Effector CD8-positive, alpha-beta T cell (primary cell): ENCODE measurements at places on chromosomes 4 and X.

GRCh38 chr4:182736207-182736606, 181.0 kb downstream of the DCTD start:
- DNase-seq: no peak

DNA sequence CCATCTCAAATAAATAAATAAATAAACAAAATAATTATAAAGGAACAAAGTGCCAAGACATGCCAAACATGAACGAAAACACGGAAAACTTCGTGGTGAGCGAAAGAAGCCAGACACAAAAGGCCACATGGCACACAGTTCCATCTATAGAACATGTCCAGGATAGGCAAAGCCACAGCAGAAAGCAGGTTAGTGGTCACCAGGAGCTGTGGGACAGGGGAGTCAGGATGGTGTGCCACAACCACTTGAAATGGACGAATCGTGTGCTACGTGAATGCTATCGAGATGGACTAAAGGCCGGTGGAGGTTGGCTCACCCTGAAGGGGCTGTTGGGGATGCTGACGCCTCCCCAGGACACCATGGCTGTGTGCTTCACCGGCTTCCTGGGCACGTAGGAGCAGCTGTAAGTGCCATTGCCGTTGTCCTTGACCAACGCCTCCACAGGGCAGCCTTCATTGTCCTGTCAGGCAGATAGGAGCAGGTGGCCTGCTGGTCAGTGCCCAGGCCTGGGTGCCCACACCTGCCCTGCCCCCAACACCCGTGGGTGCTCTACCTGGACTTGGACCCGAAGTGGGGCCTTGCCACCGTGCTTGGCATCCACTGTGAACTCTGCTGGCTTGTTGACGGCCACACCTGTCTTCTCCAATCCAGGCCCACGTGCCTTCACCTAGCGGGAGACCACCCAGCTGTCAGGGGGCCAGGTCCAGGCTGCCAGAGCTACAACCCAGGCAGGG, 10.6 kb downstream of the FLNA start:
- no peak for DNase-seq

DNA sequence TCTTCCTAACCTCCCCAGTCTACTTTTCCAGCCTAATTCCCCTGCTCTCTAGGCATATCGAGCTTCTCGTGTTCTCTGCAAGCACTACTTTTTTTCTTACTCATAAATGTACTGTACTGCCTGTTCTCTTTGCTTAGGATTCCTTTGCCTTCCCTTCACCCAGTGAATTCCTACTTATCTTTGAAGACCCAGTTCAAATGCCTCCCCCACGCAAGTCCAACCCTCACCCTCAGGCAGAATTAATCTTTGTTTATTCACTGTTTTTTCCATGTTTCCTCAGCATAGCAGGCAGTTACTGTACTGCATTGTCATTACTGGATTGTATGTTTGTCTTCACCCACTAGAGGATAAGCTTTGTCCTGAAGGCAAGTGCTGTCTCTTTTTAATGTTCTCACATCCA, 287.7 kb downstream of the BMPR1B start:
- DNase-seq: no peak

GRCh38 chrX:118654331-118654730, 73.1 kb upstream of the IL13RA1 start:
- no peak for DNase-seq

DNA sequence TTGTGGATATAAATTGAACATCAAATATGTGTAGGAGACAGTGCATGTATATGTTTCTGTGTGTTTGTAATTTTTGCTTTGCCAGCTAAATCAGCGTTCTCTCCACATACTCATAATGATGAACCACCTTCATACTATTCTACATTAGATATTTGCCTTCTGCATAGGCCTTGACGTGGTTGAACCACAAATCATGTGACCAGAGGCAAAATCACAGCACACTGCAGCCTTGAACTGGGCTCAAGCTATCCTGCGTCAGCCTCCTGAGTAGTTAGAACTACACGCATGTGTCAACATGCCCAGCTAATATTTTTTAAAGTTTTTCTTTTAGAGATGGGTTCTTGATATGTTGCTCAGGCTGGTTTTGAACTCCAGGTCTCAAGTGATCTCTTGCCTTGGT, 9.5 kb downstream of the UBQLN2 start:
- no peak for DNase-seq

DNA sequence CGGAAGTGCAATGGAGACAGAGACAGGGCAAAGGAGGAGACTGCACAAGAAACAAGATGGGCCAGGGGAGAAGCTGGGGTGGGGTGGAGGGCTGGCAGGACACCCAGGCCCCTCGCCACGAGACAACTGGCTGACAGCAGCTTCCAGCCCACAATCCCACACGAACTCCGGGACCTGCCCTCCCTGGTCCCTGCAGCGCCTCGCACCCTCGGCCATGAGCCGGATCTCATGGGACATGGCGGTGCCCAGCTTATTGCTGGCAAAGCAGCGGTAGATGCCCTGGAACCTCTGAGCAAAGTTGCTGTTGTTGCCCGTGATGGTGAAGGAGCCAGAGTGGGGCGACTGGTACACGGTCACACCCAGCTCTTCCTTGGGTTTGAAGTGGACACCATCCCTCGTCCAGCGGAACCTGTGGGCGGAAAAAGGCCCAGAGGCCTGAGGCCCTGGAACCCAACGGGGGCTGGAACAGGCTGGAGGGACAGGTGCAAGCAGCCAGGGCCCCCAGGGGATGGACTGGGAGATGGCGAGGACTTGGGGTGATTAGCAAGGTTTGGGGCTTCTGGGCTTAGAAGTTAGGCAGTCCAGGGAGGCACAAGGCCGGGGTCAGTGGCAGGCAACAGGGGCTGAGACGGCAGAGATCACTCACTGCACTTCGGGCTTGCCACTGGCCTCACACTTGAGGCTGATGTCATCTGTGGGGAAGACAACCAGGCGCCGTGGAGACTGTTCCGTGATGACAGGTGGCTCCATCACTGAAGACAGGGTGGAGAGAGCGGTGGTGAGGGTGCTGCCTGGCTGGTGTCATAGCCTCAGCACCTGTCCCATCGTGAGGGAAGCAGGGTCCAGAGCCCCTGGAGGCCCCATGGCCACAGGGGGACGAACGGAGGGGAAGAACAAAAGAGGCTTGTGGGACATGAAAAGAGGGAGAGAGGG, 13.8 kb downstream of the L1CAM start:
- DNase-seq: no peak

- no peak for DNase-seq
Observed at GRCh38 chr4:89299153-89299791, 8.3 kb downstream of the GPRIN3 start.

DNA sequence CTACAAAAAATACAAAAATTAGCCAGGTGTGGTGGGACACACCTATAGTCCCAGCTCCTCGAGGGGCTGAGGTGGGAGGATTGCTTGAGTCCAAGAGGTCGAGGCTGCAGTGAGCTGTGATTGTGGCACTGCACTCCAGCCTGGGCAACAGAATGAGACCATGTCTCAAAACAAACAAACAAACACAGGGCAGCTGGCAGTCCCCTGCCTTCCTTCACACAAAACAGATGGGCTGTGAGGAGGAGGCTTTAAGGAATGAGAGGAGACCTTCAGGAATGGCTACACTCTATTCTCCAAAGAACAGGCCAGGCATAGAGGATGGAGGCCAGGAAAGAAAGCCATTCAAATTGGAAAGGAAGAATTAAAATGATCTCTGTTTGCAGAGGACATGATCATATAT, 65.6 kb upstream of the MAML3 start:
- DNase-seq: no peak

DNA sequence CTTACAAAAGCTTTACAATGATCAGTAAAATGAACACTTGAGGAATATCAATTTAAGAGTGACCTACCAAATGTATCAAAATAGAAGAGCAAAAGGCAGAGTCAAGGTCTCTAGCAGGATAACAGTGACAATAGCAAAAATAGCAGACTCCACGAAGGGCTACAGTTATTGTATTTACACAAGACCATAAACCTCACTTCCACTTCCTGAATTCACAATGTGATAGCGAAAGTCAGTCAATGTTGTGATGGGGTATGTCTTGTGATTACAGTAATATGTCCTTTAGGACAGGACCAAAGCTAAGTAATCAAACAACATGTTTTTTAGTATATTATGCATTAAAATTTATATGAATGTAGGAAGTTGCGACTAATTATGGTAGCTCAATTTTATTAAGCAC, 139.6 kb downstream of the IQCM start:
- DNase-seq: no peak

- DNase-seq: no peak
Observed at GRCh38 chr4:68272860-68273259, 27.4 kb upstream of the TMPRSS11B start.

- no peak for DNase-seq
Observed at GRCh38 chr4:17093481-17093880, 195.0 kb upstream of the LDB2 start.

- DNase-seq: no peak
Observed at GRCh38 chrX:19842542-19842941, 44.9 kb downstream of the SH3KBP1 start.

DNA sequence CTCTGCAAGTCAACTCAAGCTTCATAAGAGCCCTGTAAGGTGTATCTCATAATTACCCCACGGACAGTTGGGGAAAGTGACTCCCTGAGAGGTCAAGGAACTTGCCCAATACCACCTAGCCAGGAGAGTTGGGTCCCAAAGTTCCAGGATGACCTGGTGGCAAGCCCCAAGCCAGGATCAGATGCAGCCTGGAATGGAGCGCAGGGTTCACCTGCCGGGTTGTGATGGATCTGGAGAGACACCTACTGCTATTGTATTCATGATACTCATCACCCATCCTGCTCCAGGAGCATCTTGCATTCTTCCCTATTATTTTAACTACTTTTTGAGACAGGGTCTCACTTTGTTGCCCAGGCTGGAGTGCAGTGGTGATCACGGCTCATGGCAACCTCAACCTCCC, 36.1 kb downstream of the ZBTB49 start:
- DNase-seq: no peak

- DNase-seq: no peak
Observed at GRCh38 chr4:11469650-11470437, 41.1 kb upstream of the HS3ST1 start.

GRCh38 chrX:70908541-70908940, at the start of gene TEX11:
Gene TEX11, minus strand, starts transcription at chrX:70908711. Its CDS starts 922 bp downstream, at chrX:70907789.
- DNase-seq: no peak

DNA sequence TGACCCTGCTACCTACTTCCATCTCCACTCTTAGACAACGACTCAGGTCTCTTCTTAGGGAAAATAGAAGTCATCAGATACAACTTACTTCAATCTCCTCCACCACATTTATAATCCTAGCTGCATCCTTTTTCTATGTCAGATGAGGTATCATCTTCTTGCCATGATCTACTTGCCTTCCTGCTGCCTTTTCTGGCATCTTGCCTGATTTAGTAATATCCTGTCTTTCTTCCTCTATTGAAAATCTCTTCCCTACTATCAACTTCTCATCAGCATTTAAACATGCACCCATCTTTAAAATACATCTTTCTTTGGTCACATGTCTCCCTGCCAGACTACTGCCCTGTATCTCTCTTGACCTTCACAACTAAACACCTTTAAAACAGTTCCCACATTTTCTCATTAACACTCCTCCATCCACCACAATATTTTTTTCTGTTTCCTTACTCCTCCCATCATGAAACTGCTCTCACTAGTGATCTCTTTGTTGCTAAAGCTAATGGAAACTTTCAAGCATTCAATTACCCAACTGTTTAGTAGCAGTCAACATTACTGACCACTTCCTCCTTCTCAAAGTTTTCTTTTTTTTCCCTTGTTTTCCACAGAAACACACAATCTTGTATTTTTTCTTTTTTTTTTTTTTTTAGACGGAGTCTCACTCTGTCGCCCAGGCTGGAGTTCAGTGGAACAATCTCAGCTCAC, 100.8 kb upstream of the CXorf66 start:
- DNase-seq: no peak

- DNase-seq: no peak
Observed at GRCh38 chr4:11106190-11106589, 322.5 kb downstream of the HS3ST1 start.

DNA sequence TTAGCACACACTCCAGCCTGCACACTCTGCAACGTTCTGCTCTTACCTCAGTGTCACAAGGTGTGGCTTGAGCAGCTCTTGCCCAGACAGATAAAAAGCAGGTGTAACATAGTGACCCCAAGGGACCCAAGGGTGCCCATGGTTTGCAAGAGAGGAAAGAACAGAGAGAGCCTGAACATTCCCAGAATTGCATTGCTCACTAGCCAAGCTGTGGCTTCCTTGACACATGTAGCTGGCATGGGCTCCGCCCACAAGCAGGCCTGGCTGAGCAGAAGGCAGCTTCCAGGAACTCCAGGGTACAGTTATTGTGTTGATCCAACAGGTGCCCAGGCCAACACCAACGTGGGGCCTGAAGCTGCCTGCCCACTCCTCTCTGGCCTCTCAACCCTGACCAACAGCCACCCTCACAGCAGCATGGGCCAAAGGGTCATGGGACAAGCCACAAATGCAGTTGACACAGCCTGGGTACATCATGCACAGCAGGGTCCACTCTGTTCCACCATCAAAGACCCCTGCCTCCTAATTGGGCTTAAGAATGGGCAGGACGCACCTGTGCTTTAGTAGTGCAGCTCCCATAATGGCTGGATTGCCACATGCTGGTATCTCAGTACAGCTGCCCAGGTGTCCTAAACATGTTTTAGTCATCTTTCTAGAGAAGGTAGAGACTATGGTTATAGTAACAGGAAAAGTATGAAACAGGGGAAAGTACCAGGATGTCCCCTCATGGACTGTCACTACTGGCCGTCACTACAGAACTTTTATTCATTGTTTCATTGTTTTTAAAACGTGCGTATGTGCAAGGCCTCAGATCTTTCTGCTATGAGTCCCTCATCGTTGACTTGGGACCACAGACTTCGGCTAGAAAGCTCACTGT, 73.7 kb upstream of the ACSL1 start:
- DNase-seq: no peak
